ELR (cell line): ENCODE measurements at places on chromosomes 5 and 9.

DNA sequence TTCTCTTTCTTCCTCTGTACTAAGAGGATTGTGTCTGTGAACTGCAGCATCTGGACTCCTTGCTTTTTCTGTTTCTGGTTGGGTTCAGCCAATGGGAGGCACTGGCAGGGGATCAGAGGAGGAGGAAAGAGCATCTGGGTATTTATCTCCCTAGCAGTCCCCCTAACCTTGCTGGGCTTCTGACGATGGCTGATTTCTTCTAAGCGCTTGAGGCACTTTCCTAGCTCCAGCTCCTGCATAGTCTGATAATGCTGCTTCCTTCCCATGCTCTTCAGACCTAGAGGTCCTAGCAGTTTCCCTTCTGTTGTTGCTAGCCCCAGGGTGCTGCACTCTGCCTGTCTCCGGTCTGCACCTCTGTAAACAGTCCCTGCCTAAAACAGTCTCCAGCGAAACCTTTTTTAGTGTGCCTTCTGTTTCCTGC, 225.1 kb downstream of the PDZD2 start:
- DNase-seq, result no peak

- DNase-seq, result peak; percentile 79
These were observed 569 bp downstream of the HINT2 start for GRCh38 chr9:35814106-35814840.

GRCh38 chr9:114932502-114932901, 2.1 kb upstream of the TNFSF8 start:
- no peak for DNase-seq

GRCh38 chr5:34758514-34758913, 80.5 kb upstream of the TTC23L start:
- DNase-seq, result no peak

GRCh38 chr9:128396970-128397613, 23.6 kb upstream of the CERCAM start:
- no peak for DNase-seq

- peak; percentile 81 for DNase-seq
These were observed 23.9 kb downstream of the C5orf15 start for GRCh38 chr5:133944263-133945185.
